ENCODE measurements at places on chromosomes 3 and 15.

DNA sequence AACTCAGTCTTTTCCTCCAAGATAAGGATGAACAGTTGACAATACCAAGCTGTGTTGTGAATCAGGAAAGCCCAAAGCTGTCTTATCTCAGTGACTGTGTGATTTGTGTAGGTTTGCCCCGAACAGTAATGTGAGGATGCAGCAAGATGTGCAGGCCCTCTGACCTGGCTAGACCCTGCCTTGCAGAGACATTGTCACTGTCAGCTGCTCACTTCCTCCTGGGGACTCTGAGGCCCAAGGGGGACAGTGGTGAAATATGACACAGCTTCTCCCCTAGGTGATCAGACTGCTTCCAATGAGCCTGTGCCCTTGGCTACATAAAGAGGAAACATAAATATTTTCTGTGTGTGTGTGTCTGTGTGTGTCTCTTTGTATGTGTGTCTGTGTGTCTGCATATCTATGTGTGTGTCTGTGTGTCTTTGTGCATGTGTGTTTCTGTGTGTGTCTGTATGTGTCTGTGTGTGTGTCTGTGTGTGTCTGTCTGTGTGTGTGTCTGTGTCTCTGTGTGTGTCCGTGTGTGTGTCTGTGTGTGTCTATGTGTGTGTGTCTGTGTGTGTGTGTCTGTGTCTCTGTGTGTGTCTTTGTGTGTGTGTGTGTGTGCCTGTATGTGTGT, 21.7 kb downstream of the LRRK1 start:
- DNase-seq = no peak

DNA sequence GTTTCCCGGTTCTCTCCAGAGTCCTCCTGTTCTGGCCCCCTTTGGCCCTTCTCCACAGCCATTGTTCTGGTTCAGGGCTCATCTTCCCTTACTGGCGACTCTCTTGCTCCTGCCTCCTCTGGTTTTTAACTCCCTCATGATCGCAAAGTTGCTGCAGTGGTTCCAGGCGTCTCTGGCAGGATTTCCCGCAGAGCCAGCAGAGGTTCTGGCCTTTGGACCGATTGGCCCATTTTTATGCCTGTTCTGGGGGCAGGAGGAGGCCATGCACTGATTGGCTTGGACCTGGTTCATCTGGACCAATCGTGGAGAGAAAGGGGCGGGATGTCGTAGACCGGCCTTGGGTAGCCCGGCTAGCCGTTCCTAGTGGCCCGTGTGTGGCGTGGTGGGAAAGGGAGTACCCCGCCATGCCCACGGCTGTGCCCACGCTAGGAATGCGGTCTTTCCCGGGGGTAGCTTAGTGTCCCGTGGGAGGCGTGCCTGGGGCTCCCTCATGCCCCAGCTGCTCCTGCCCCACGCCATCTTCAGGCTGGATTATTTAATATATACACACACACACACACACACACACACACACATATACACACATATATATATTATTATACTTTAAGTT, 113.4 kb downstream of the FBLN2 start:
- DNase-seq = no peak

DNA sequence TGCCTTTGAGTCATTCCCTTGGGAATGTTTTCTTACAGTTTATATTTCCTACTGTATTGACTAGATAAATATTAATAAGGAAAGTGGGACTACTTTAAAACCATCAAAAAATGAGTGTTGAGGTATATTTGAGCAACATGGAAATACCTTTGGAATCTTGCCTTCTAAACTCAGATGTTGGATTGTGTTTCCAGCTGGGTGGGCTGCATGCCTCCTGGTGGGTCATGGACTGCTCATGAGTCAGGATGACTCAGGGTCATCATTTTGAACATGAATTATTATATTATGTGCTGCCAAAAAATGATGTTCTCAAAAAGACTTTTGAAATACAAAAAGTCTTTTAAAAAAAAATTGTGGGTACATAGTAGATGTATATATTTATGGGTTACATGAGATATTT, 41.1 kb upstream of the APH1B start:
- DNase-seq = no peak

DNA sequence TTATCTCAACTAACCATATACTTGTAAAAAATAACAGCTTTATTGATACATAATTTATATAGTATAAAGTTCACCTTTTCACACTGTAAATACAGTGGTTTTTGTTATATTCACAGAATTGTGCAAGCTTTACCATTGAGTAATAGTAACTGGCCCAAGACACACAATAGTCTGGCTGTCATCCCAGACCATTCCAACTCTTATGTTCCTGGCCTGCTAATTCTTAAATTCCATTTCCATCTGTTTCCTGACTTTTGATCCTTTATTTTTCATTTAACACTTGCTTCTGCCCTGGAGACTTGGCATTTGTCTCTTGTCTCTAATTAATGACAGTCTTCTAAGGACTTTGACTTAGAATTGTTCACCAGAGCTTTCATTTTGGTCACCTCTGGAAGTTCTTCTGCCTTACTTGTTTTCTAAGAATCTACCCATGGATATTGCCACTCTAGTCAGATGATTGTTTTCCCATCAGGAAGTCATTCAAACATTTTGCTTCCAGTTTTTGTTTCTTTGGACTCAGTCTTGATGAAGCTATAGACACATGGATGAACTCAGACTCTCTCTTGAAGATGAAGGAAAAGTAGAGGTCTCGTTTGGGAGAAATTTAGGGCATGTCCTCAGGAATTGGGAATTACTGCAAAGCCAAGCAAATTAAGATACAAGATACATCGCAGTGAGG, 27.2 kb upstream of the PLSCR4 start:
- no peak for DNase-seq

GRCh38 chr15:101240358-101240757, 11.5 kb downstream of the CHSY1 start:
- no peak for DNase-seq

Measured in activated CD4-positive, alpha-beta T cell treated with anti-CD3 and anti-CD28 coated beads for 1 hour (primary cell).